ENCODE measurements at places on chromosomes 12 and 14.

GRCh38 chr14:52402812-52403526, 88.9 kb downstream of the PTGER2 start:
- DNase-seq, result no peak

GRCh38 chr12:9919443-9919842, 12.7 kb downstream of the CLEC2A start:
- no peak for DNase-seq

GRCh38 chr12:62588916-62589315, 122.3 kb downstream of the MON2 start:
- DNase-seq, result no peak

GRCh38 chr12:93186131-93186530, 191.6 kb upstream of the NUDT4 start:
- no peak for DNase-seq

- DNase-seq, result peak; percentile 35
These were observed 3.0 kb downstream of the FOXA1 start for GRCh38 chr14:37591941-37592481.

GRCh38 chr12:54286042-54287030, 5.8 kb downstream of the HNRNPA1 start:
- no peak for DNase-seq

DNA sequence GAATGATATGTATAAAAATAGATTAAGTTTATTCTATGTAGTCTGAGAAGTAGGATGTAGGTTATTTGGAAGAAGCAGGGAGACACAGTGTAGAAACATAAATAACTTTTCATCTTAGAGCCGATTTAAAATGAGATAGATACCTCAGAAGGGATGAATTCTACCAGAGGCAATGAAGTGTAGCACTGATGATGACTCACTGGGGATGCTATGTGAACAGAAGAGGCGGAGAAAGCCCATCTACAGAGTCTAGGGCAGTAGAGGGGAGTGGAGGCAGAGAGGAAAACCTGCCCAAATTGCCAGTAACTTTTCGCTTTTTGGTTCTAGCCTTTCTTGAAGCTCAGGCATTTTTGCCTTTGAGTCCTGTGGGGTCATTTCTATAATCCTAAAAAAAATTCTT, 451.8 kb downstream of the ATP23 start:
- no peak for DNase-seq

DNA sequence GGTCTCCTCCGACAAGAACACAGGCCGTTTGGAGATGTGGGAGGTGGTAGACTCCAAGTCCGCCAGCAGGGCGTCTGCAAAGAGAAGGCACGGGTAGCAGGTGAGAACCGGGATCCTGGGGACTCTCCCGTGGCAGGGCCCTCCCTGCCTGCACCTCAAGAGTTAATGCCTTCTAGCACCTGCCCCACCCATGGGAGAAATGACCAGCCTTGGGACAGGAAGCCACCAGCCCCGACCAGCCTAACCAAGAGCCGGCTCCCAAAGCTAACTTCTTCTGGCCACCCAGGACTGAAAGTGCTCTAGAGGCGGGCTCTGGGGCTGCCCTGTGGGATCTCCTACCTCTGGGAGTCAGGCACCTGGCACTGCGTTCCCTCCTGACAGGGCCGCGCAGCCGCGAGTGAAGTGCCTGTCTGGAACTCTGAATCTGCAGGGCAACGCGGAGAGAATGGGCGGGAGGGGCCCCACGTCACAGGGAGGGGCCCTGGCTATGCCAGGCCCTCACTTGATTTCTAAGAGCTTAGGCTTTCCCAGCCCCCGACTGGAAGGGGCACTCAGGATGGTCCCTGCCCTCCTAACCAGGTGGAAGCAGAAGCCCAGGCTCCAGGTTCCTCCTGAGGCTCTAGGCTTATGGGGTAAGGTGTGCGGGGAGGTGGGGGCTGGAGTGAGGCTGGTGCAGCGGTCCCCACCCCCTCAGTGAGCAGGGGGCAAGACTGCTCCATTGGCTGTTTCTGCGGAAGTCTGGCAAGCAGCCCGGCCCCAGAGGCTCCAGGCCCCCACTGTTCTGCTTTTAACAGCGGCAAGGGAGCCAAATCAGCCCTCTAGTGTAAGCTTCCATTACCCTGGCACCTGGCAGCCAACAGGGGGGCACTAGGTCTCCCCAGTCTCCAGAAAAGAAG, 23.6 kb upstream of the RPLP0 start:
- peak; percentile 47 for DNase-seq

DNA sequence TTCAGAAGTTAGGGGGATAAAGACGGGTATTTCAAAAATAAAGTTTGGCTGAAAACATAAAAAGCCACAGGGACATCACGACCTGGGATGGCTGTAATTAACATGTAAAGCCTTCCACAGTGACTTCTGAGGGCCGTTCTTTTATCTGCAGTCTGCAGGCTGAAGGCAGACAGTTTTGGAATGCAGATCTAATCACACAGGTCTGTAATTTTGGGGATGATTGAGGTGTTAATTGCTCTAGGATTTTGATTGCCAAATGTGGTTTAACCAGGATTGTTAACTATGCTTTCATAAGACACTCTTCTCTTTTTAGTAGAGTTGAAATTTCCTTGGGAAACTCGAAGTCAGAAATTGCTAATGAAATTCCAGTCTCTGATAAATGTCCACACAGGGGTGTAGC, 355.5 kb downstream of the ATP23 start:
- no peak for DNase-seq

GRCh38 chr14:93084866-93085857, 30.6 kb downstream of the ITPK1 start:
- DNase-seq, result no peak

DNA sequence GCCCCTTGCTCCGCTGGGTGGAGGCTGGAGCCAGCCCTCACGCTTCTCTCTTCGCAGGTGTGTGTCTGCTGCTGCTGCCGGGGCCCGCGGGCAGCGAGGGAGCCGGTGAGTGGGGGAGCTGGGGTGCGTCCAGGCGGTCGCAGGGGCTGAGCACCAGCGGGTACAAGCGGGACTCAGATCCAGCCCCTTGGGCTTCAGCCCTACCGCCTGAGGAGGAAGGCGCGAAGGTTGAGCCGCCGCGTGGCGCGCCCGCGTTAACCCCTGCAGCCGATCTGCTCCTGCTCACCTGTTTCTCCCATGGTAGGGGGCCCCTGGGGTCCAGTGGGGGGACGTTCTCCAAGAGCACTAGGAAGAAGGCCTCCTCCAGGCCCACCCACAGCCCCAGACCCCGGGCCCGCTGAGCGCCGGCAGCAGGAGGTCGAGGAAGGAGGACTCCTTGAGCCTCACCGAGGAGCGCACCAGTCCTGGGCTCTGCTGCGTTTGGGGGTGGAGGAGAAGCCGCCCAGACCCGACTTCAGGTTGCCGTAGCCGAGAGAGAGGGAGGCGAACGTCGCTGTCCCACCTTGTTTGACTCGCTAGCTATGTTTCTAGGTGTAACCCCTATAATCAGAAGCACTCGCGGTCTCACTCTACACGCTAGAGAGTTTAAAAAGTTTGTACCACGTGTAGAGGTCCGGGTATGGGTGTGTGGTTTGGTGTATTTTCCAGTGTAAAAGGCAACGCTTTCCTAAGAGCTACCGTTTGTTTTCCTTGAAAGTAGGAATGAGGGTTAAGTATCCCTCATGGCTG, 834 bp downstream of the COCH start:
- peak; percentile 29 for DNase-seq

GRCh38 chr12:97342130-97342529, 120.5 kb upstream of the RMST start:
- no peak for DNase-seq

GRCh38 chr14:102733326-102733725, 43.9 kb upstream of the TRAF3 start:
- no peak for DNase-seq

DNA sequence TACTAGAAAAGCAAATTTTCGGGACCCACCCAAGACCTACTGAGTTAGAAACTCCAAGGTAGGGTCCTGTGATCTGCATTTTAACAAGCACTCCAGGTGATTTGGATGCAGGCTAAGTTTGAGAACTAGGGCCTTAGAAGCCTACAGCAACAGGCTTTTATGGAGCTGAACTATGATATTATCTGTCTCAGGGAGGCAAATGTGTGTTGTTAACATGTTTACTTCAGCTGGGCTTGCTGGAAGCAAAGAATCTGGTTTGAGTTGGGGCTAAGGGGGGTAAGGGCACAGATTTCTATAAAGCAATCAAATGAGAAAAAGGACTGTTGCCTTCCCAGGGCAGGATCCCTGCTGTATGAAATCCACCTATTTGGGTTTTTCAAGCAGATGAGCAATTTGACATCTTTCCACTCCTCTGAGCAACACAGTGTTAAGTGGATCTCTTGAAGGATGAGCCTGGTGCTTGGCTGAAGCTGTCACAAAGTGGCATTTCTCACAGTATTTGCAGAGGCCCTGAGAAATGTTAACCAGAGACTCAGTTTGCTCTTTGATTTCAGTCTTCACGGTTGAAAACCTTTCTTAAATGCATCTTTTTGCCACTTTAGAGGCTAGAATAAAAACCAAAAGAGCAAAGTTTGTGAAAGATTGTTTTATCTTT, 36.2 kb upstream of the SOCS2 start:
- no peak for DNase-seq

DNA sequence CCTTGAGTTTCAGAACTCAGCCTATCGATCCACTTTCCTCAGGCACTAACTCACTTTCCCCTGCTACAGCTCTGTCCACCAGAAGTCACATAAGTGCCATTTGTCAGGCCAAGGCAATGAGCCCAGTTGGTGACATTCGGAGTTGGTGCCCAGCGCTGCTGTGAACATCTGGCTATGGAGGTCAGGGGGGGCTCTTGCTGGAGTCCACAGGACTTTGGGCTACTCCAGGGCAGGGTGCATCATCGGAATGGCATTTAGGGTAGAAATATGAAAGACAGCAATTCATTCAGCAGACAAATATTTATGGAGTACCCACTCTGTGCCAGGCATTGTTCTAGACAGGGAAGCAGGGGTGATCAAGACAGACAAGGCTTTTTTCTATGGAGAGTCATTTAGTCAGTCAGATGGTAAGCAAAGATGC, 1.5 kb upstream of the PPP1CC start:
- DNase-seq, result no peak

- DNase-seq, result peak; percentile 71
These were observed 10.1 kb upstream of the FBXO33 start for GRCh38 chr14:39442293-39442692.

GRCh38 chr14:99755629-99756603, 37.3 kb upstream of the EML1 start:
- no peak for DNase-seq

DNA sequence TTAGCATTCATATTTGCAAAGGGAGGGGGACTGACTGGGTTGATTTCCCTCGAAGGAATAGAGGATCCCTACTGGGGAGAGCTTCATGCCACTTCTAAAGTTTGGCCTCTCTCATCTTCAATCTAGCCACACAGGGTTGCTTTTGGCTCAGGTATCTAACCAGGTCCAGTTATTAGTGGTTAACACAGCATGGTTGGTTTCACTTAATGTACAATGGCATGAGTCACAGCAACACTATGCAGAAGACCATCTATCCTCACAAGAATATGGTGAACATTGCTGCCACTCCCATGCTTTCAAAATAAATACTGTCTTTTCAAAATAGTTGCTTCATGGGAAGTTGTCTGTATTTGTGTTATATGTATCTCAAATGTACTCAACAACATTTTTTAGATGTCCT, 6.6 kb upstream of the RAB3IP start:
- no peak for DNase-seq

- DNase-seq, result no peak
These were observed 27.1 kb downstream of the DEGS2 start for GRCh38 chr14:100132161-100132902.

- no peak for DNase-seq
These were observed 84.9 kb downstream of the AVPR1A start for GRCh38 chr12:63066136-63066535.

GRCh38 chr12:120346681-120347080, 19.1 kb upstream of the PLA2G1B start:
- DNase-seq, result no peak

DNA sequence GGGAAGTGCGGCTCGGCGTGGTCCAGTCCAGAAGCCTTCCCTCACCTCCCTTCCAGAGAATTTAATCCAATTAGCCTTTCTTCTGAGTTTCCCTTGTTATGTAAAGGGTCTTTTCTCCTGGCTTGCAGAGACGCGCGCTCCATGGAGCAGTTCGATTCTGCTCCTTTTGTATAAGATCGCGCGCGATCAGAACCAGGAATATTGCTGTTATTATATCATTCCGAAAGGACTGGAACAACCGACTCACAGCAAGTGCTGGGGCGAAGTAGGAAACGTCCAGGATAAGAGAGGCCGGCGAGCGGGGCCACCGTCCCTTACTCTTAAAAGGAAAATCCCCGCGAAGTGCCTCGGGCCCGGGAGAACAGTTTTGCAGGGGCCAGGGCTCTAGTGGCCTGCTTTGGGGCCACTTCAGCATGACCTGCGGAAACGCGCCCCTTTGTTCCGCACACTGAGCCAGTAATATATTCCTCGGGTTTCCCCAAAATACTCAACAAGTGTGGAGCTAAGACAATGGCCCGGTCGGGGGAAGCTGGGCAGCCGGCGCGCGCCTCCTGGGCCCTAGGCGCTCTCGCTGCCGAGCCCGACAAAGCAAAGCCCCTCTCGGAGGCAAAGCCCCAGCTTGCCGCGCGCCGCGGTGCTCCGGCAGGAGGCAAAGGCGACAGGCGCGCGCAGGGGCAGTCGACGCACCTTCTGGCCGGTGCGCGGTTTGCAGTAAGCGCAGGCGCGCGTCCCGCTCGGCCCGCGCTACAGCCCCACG, 2.9 kb downstream of the RFX4 start:
- DNase-seq, result no peak

DNA sequence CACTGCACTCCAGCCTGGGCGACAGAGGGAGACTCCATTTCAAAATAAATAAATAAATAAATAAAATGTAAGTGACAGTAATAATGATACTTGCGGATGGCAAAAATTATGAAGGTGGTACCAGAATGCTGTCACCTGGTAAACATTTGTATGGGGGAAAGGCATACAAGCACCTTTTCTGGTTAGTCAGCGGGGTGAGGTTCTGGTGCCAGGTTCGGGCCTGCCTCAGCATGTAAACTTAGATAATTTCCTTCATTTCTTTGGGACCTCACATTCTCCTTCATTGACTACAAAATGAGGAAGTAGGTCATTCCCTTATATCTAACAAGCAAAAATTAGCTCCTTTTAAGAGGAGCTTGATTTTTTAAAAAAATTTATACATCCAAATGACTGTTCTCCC, 10.8 kb downstream of the VTI1B start:
- DNase-seq, result no peak

DNA sequence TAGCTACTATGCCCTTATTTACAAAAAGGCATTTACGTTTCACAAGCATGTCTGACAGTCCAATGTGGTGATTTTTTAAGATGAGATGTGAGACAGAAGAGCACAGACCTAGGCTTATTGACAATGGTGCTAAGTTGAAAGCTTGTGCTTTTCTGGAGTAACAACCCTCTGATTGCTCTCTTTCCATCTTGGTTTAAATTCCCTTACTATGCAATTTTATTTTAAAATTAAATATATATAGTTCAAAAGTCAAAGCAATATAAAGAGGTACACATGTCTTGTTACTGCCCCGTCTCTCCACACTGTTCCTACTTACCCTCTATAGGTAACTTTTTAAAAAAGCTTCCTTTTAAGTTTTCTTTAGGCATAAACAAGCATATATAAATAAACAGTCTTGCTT, 39.4 kb upstream of the BBS10 start:
- DNase-seq, result no peak

- no peak for DNase-seq
These were observed 263.7 kb downstream of the TTC6 start for GRCh38 chr14:37859177-37859576.

GRCh38 chr12:14113031-14113430, 131.6 kb upstream of the GRIN2B start:
- no peak for DNase-seq

- no peak for DNase-seq
These were observed 132.6 kb downstream of the ITPR2 start for GRCh38 chr12:26700430-26700829.

- no peak for DNase-seq
These were observed 22.4 kb downstream of the SLC7A8 start for GRCh38 chr14:23160924-23161522.

- no peak for DNase-seq
These were observed 39.6 kb downstream of the PPP4R4 start for GRCh38 chr14:94213741-94214140.

Data from NCI-H446 (cell line).